Myocyte (in vitro differentiated cells): ENCODE measurements at places on chromosomes 11 and 22.

GRCh38 chr22:49770547-49771265 lies 57.0 kb downstream of the BRD1 start:
- DNase-seq, result no peak

DNA sequence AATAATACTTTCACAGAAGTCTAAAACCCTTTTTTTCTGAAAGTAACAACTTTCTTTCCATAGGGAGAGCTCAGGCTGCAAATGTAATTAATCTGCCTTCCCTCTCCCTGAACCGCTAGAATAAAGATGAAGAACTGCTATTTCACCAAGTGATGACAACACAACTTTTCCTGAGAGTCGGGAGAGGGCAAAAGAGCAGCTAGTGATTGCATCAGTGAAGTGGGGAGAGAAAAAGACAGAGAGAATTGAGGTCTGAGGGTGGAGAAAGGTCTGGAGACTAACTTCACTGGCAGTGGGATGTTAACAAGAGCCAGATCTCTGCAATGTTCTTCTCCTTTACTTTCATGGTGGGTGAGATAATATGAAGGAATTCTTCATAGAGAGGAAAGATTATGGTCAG lies 10.9 kb upstream of the MPEG1 start:
- no peak for DNase-seq

DNA sequence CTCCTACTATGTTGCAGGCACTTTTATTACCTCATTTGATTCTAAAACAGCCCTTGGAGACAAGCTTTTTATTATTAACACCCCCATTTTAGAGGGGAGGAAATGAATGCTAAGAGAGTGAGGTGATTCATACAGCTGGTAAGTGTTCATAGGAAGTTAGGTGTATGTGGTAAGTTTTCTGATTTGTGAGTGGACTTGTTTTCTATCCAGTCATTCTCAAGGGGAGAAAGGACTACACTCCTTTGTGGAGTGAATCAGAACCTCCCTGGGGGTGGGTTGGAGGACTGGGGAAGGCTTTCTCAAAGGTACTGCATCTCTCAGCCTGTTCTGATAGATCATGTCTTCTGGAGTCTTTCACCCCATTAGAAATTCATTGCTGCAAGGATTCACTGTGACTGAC lies 23.5 kb downstream of the PKNOX2 start:
- no peak for DNase-seq

- no peak for DNase-seq
Observed at GRCh38 chr11:6657346-6657745, 1.7 kb upstream of the DCHS1 start.

GRCh38 chr22:37553725-37554124 lies 6.6 kb upstream of the CDC42EP1 start:
- no peak for DNase-seq

- peak; percentile 34 for DNase-seq
Observed at GRCh38 chr11:15097411-15097810, 17.3 kb upstream of the INSC start.

- no peak for DNase-seq
Observed at GRCh38 chr22:46609175-46609690, 11.0 kb upstream of the GRAMD4 start.

- DNase-seq, result peak; percentile 44
Observed at GRCh38 chr11:27028561-27028965, 12.1 kb upstream of the BBOX1 start.

DNA sequence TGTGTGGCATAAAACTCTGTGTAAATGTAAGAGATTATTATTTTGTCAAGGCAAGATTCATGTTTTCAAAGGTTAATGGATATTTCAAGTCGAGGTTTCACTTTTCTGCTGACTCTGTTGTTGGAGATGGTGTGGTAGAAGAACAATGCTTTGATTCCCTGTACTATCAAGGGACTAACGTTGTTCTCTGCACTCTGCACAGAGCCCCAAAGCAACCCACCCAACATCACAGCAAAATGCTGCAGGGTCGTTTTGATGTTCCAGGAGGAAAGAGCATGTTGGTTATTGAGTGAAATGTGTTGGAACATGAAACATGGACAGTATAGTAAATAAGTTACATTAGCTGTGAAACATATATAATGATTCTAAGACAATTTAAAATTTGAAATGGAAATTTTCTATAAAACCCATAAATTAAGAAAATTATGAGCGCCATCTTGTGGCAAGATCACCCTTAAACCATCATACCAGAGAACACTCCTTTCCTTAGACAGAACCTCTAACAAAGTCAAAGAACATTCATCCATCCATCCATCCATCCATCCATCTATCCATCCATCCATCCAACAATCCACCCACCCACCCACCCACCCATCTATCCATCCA lies 164.4 kb upstream of the ZBED5 start:
- peak; percentile 31 for DNase-seq

- no peak for DNase-seq
Observed at GRCh38 chr11:20594274-20595061, 4.9 kb upstream of the SLC6A5 start.

- DNase-seq, result no peak
Observed at GRCh38 chr11:27401833-27402316, 38.9 kb upstream of the CCDC34 start.

- DNase-seq, result no peak
Observed at GRCh38 chr11:1372660-1373059, 17.1 kb upstream of the BRSK2 start.

DNA sequence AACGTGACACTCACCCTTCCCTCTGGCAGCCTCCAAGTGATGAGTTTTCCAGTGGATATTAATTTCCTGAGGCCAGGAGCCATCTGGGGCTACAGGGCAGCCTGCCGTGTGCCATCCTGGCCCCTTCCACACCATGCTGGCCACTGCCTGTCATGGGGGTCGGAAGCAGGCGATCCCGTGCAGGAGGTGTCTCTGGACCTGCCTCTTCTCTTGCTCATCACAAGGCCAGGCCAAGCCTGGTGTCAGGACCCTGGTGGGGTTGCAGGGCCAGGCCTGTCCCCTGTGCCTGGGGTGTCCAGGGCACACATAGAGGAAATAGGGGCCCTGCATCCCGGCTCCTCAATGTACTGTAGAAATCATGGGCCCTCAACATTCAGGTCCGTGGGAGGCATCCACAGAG lies 3.6 kb downstream of the KRTAP5-3 start:
- DNase-seq, result no peak

DNA sequence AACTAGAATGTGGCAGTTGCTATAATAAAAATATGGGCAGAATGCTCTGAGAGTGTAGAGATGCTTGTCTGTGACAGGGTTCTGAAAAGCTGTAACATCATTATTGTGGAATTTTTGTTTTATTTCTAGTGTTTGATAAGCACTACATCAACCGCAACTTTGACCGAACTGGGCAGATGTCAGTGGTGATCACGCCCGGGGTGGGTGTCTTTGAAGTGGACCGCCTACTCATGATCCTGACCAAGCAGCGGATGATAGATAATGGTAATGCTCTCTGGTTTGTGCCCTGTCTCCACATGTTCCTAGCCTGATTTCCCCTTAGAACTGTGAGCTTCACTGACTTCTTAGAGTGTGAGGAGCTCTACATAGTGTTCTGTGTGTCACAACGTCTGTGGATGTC lies 48.8 kb downstream of the DEPDC5 start:
- DNase-seq, result no peak

DNA sequence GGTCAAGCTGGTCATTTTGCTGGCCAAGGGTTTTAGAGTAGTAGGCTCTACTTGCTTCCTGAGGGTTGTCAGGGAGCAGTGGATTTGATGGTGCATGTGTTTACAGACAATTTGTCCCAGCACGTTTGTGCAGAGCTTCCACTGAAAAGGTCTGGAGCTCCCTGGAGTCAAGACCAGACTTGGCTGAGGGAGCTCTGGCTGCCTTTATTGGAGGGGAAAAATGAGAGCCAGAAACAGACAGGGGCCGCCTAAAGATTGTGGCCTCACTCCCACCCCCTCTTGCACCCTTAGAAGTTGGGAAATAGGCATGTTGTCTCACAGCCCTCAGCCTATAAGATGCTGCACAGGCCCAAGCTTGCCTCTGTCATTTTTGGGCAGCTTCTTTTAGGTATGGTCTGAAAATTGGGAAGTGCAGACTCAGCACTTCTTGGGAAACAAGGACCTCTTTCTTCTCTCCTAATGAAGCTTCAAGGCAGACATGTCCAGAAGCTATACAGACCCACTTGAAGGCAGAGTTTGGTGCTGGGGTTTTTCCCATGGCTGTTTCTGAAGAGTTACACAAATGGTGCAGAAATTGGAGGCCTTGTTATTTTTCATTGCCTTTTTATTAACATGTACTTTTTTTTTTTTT lies 55.1 kb downstream of the AMOTL1 start:
- DNase-seq, result no peak

DNA sequence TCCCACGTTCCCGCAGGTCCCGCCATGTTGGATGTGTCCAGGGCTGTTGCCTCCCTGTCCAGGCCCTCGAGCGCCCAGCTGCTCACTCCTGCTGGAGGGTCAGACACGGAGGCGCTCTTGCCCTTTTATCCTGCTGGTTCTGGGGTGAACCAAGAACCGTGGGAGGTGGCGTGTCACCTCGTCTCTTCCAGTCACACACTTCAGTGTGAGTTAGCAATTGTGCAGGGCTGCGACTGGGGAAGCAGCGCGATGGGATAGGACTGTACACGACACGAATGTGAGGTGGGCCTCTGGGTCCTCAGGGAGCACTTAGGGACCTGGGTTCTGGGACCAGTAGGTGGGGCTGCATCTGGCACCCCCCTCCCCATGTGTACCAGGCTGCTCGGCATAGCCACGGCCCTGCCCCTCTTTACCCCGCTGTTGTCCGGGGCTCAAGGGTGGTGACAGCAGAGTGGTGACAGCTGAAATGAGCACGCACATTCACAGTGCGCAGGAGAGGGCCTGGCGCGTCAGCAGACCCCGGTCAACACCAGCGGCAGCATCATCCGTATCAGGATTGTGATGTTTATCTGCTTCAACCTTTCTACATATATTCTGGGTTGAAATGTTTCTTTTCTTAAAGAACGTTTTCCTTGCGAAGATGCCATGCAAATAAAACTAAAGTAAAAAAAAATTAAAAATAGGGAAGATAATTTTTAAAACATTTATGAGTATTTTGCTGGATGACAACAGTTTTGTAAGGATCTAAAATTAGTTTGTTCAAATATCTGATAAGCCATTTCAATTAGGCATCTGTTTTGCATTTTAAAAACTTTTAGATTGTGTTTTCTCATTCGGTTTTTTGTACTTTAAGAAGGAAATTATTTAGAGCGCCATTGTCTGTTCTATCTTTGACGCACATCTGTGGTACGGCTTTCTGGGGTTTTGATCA lies 210.7 kb downstream of the TBC1D22A start:
- no peak for DNase-seq

GRCh38 chr11:37905707-37906417 lies 1307.8 kb upstream of the RAG2 start:
- DNase-seq, result no peak

DNA sequence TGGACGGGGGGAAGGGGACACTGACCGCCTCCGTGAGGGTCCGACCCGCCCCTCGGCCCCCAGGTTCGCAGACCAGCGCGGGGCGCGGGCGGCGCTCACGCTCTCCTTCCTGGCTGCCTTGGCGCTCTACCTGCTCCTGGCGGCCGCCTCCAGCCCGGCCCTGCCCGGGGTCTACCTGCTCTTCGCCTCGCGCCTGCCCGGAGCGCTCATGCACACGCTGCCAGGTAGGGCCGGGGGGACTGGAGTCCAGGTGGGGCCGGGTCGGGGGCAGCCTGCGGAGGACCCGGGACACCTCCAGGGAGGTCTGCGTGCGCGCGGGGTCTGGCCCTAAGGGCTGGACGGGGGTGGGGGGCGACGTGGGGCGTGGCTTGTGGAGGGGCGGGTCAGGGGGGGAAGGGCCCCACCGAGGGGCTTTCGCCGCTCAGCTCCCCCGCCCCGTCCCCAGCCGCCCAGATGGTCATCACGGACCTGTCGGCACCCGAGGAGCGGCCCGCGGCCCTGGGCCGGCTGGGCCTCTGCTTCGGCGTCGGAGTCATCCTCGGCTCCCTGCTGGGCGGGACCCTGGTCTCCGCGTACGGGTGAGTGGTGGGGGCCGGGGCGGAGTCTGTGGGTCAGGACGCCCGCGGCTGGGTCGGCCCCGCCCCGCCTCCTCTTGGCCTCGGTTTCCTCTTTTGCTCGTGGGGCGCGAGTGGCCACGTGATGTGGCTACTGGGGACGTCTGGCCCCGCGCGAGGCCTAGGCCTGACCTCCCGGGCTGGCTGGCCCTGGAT lies 19.9 kb downstream of the PHLDA2 start:
- no peak for DNase-seq

DNA sequence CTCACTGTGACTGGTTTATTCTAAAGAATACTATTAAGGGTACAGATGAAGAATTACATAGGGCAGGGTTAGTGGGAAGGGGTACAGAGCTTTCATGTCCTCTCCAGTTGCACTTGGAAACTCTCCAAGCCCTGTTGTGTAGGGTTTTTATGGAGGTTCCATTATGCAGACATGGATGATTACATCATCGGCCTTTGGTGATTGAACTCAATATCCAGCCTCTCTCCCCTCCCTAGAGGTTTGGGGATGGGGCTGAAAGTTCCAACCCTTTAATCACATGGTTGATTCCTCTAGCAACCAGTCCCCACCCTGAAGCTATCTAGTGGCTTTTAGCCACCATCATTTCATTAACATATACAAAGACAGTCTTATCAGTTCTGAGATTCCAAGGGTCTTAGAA lies 472.6 kb downstream of the BUD13 start:
- no peak for DNase-seq

GRCh38 chr11:2584812-2585565 lies 114.8 kb downstream of the KCNQ1OT1 start:
- no peak for DNase-seq

DNA sequence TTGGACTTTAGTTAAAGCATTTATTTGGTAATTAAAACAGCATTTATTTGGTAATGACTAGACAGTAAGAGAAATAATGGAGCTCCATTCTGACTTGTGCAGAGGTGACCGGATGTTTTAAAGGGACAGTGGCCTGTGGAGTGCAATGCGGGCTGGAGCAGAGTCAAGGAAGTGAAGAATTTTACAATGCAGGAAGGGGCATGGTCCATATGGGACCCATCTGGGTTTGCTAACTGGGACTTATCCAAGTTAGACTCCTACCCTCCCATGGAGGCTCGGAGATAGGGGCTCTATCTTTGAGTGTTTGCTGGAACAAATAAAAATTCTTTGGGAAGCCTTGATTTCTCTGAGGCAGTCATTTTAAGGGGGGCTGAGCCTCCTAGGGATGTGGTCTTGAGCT lies 59.9 kb upstream of the MYO18B start:
- DNase-seq, result no peak

DNA sequence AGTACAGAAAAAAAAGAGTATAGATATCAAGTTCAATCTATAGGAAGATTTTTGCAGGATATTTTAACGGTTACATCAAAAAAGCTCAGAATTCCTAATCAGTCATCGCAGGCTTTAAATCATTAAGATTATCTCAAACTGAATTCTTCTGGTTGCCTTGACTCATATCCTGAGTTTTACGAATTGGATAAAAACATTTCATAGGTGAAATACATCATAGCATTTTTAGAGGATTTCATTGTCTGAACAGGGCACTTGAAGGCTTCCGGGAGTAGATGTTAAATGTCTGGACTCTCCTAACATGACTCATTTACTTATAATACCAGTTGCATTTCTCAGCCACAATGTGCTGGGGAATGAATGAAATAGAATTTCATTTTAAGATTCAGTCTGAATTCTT lies 2216.6 kb upstream of the RAG2 start:
- no peak for DNase-seq
